ENCODE measurements at places on chromosomes 11 and 22. TPM values are rescaled to one million over a fixed set of nuclear protein-coding genes. Genes with fewer than 3 reads are reported as not detected.

The RIN1 gene
- total RNA-seq, result 54.7 TPM

The B4GALNT4 gene
- total RNA-seq, result 4.7 TPM

The LRRC32 gene
- total RNA-seq, result 2.1 TPM

The RBM7 gene
- 27.2 TPM for total RNA-seq

The MRPL49 gene
- 63.9 TPM for total RNA-seq
